ENCODE measurements at places on chromosomes 5 and 9.

GRCh38 chr9:95864852-95865580, 10.5 kb upstream of the ERCC6L2 start:
- DNase-seq, result no peak

DNA sequence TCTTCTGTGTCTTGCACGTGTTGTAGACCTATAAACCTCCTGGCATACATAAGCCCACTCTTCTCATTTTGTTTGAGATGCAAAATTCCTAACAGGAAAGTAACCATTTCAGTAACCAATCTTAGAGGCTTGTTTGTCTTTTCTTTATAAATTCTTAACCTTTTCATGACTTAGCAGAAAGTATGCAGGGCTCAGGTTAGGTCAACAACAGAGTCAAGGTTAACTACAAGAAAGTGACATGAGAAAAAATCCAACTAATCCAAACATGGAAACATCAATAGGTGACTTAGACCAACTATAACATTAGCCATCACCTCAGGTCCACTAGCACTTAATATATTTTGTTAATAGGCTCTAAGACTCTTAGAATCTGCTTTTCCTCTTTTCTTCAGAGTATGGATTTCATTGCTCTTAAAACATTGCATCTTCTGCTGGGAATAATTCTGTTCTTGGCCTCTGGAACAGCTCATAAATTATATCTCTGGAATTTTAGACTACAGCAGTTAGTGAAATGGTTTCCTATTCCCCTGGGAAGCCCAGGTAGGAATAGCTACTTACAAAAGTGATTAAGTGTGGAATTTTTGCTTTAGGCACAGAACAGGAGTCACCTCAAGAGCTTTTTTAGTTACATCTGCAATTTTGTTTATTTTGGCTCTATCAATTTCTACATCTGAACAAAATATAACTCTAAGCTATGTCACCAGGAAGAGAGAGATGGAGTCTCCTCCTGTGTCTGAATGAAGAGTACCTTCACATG, 155.3 kb upstream of the ANKRD55 start:
- no peak for DNase-seq

GRCh38 chr9:107358986-107359385, 75.9 kb downstream of the RAD23B start:
- DNase-seq, result no peak

- DNase-seq, result no peak
Measured at GRCh38 chr9:6712041-6712440, 45.7 kb upstream of the KDM4C start.

DNA sequence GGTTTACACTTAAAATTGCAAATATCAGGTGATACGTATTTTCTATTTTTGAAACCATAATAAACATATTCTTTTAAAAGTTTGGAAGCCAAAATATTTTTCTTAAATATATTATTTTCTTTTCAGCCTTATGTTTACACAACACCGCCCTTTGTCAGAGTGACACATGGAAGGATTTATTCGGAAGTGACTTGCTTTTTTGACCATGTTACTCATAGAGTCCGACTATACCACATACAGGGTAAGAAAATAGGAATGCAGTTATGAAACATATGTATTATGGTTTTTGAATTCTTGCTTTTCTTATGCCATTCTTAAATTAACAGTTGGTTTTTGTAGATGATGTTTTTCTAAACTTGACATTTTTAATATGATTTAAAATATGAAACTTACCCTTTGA, 133.9 kb downstream of the MAN2A1 start:
- DNase-seq, result no peak

GRCh38 chr9:130313103-130313858, 47.7 kb downstream of the HMCN2 start:
- DNase-seq, result no peak

DNA sequence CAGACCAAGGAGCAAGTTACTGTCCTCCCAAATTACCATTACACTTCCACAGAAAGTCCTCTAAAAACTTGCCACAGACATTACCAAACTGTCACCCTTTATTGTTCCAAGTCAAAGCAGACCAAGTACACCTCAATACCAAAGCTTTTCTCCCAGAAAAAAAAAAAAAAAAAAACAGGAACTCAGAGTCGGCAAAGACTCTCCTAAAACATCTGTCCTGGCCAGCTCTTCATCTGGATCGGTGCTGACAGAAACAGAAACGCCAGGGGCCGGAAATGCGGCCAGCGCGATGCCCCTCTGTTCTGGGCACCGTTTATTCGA, 718 bp downstream of the DEPDC1B start:
- no peak for DNase-seq

DNA sequence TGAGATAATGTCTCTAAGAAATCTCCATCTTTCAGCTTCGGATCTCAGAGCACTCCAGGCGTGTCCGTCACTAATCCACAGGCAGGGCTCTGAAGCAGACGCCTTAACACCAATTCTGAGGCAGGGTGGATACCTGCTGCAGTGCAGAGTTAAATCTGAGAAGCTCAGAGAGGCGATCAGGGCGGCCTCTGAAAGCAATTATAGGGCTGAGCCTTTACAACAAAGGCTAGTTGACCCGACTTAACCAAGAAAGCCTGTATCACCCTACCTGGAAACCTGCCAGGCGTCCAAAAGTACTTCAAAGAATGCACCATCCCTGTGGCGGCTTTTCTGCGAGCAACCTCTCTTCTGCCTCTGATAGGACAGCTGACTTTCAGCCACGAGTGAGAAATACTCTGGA, 134.8 kb upstream of the MSX2 start:
- DNase-seq, result no peak

DNA sequence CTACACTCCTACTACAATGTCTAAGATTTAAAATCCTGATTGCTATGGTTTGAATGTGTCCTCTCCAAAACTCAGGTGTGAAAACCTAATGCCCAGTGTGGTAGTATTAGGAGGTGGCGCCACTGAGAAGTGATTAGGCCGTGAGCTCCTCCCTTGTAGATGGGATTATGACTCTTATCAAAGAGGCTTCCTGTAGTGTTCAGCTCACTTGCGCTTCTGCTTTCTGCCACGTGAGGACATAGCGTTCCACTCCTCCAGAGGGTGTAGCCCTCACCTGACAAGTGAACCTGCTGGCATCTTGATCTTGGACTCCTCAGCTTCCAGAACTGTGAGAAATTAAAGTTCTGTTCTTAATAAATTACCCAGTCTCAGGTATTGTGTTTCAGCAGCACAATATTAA, 33.0 kb upstream of the WHRN start:
- no peak for DNase-seq

GRCh38 chr5:23820765-23821471, 313.5 kb downstream of the PRDM9 start:
- DNase-seq, result no peak

- DNase-seq, result no peak
Measured at GRCh38 chr9:108047264-108047663, 557.7 kb upstream of the KLF4 start.

GRCh38 chr9:23774266-23774665, 51.8 kb downstream of the ELAVL2 start:
- no peak for DNase-seq

- no peak for DNase-seq
Measured at GRCh38 chr5:144361406-144361805, 190.7 kb downstream of the KCTD16 start.

- DNase-seq, result peak; percentile 21
Measured at GRCh38 chr5:144191998-144192397, 21.3 kb downstream of the KCTD16 start.

DNA sequence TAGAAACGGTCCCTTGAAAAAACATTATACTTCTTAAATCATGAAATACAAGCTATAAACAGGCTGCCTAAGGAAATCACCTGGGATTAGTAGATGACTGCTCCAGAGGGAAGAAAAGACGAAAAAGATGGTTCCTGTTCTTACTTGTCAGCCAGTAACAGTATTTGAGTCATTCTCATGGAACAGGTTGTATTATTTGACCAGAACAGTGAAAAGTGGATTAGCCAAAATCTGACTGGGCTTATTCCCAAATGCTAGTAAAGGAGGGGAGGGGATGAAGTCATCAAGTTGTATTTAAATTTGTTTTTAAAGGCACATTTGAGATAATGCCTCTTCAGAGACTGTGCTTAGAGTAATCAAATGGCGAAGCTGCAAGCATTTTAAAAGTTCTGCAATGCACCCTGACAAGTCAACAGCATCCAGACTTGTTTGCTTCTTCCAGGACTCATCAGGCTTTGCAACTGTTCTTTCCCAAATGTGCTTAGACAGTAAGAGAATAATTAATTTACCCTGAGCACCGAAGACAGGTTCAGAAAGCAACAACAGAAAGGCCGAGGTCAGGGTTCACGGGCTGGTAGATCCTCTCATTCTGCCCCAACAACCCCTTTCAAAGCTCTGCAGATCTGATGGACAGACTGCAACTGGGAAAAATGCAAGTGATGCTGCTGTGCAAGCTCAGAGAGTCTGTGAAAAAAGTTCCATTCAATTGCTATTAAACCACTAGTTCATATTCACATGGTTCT, 800.6 kb downstream of the KCTD16 start:
- DNase-seq, result no peak

GRCh38 chr9:135905380-135906258, 1.7 kb downstream of the CAMSAP1 start:
- DNase-seq, result no peak

- no peak for DNase-seq
Measured at GRCh38 chr9:70701163-70701562, 286.7 kb upstream of the KLF9 start.

DNA sequence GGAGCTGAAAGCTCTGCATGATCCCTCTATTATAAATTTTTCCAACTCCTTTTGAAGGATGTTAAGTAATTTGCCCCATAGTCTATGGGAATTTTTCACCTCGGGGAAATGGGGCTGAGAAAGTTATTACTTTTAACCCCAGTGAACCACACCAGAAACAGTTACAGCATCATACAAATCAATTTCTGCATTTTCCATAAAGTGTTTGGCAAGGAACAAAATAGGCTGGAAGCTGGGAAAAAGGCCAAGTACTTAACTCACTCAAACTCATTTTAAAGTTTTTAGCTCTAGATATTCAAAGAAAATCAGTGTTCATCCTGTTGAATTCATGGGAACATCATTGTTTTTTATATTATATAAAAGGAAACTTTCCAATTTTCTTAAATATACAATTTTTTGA, 160.9 kb downstream of the SH3GL2 start:
- no peak for DNase-seq
